ENCODE measurements at places on chromosomes 5 and 9. TPM values are rescaled to one million over a fixed set of nuclear protein-coding genes. Genes with fewer than 3 reads are reported as not detected.

The ADAMTS13 gene
- 1.4 TPM for total RNA-seq

The PTPN3 gene
- total RNA-seq, result not detected

The FAM200C gene
- total RNA-seq, result 2.6 TPM

The SLC36A2 gene
- not detected for total RNA-seq

The STK32A gene
- not detected for total RNA-seq

The ADAMTSL2 gene
- total RNA-seq, result not detected

The HK3 gene
- total RNA-seq, result not detected

- H3K4me3 ChIP-seq, result no peak overlapping the region
- H3K4me1 ChIP-seq, result no peaks in the 10 kb centered on the region
- H3K27ac ChIP-seq, result no peak overlapping the region
Observed at GRCh38 chr5:13653709-13654108, 290.8 kb downstream of the DNAH5 start.

- DNase-seq, result no peak
- H3K27ac ChIP-seq, result no peak overlapping the region
- H3K36me3 ChIP-seq, result no peaks in the 10 kb centered on the region
- H3K27me3 ChIP-seq, result no peaks in the 10 kb centered on the region
Observed at GRCh38 chr5:124825983-124826337, 79.5 kb upstream of the ZNF608 start.

DNA sequence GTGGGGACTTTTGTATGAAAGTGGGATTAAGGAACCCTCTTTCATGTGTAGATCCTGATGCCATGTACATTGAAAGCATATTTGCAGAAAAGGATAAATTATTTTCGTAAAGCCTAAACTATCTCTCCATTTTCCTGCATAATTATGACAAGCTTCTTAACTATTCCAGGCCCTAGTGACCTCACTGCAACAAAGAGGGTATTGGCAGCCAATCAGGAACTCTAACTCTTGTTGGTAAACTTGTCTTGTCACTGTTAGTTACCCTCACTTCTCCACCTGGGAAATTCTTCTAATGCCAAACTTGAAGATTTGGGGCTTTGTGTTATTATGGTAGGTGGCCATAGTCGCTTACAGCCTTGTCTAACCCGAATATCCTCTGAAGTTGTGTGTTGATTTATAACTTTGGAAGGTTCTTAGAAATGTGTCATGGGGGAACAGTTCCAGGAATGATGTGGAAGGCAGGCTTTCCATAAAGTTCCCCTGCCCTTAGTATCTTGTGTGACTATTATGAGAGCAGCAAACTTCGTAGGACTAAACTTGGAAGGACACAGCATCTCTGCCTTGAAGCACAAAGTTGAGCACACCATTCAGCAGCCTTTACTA lies 52.5 kb downstream of the IQGAP2 start:
- no peak overlapping the region for H3K27ac ChIP-seq
- H3K4me3 ChIP-seq, result no peak overlapping the region
- no peaks in the 10 kb centered on the region for H3K4me1 ChIP-seq
- no peaks in the 10 kb centered on the region for H3K36me3 ChIP-seq
- no peaks in the 10 kb centered on the region for H3K27me3 ChIP-seq

GRCh38 chr5:142432369-142432863 lies 107.6 kb upstream of the SPRY4 start:
- H3K4me3 ChIP-seq, result no peak overlapping the region
- H3K27me3 ChIP-seq, result no peaks in the 10 kb centered on the region
- no peak for DNase-seq
- no peaks in the 10 kb centered on the region for H3K36me3 ChIP-seq

DNA sequence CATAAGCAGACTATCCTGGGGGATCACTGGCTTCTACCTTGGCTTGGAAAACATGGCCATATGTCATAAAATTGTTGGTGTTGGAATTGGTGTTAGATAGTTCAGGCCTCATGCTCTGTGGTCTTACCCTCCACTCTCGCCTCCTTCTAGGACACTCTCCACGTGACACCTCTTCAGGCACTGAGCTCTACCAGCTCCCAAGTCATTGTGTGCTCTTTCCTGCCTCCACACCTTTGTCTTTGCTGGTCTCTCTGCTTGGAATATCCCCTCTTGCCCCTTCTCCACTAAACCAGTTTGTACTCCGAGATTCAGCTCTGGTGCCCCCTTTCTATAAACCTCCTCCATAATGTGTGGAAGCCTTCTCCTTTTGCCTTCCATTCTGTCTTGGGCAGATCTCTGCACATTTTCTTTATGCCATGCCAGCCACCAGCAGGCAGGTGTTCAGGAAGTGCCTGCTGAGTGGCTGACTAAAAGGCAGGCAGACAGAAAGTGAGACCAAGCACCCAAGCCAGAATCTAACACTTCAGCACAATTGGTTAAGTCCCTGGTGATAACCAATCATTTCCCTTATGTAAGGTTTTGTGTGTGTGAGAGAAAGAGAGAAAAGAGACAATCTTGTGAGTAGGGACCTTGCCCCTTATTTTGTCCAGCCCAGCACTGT lies 37.7 kb downstream of the SAR1B start:
- H3K27ac ChIP-seq, result no peak overlapping the region
- H3K36me3 ChIP-seq, result no peaks in the 10 kb centered on the region
- no peak overlapping the region for H3K4me3 ChIP-seq
- H3K27me3 ChIP-seq, result no peaks in the 10 kb centered on the region
- peaks cover 6% of the 10 kb centered on the region for H3K4me1 ChIP-seq
- no peak for DNase-seq

DNA sequence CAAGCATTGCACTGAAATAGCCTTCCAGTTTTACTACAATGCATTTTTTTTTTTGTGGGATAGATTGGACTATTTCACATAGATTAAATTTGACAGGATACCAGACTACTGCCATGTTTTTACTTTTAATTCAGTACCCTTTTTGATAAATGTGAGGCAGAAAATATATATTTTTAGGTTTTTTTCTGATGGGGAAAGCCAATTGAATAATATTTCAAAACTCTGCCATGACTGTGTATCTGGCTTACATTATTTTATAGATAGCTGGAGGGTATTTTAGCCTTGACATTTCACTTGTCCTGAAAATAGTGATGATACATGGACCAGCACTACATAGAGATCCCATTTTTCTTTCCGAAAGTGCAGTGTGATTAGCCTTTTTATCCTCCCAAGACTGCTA lies 133.5 kb upstream of the PRR16 start:
- no peak overlapping the region for H3K27ac ChIP-seq
- no peak overlapping the region for H3K4me3 ChIP-seq
- no peak for DNase-seq
- no peaks in the 10 kb centered on the region for H3K36me3 ChIP-seq
- no peaks in the 10 kb centered on the region for H3K4me1 ChIP-seq

- no peaks in the 10 kb centered on the region for H3K4me1 ChIP-seq
- no peak overlapping the region for H3K27ac ChIP-seq
- no peak overlapping the region for H3K4me3 ChIP-seq
- H3K36me3 ChIP-seq, result no peaks in the 10 kb centered on the region
- peaks cover 5% of the 10 kb centered on the region for H3K27me3 ChIP-seq
- DNase-seq, result no peak
Observed at GRCh38 chr5:112637343-112637742, 100.3 kb upstream of the APC start.

DNA sequence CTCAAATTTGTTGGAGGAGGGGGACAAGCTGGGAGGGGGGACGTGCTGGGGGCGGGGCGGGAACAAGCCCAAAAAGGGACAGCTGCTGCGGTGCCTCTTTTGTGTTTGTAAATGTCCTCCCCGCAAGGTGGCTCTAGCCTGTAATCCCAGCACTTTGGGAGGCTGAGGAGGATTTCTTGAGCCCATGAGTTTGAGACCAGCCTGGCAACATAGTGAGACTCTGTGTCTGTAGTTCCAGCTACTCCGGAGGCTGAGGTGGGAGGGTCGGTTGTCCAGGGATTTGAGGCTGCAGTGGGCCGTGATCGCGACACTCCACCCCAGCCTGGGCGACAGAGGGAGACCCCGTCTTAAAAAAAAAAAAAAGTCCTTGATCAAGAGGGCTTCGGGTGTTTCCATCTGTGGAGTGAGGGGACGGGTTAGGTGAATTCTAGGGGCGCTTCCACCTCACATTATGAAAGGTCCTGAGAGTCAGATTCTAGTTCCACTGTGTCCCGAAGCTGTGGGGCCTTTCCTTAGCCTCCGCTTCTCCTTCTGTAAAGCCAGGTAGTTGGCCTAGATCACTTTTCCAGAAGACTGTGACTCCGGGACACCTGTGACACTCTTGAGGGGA lies 779 bp upstream of the CTNNA1 start:
- no peaks in the 10 kb centered on the region for H3K27me3 ChIP-seq
- H3K4me1 ChIP-seq, result peaks cover 14% of the 10 kb centered on the region
- peak overlapping the region; percentile 83 for H3K27ac ChIP-seq
- DNase-seq, result no peak
- peak overlapping the region; percentile 63 for H3K4me3 ChIP-seq
- no peaks in the 10 kb centered on the region for H3K36me3 ChIP-seq

- no peak for DNase-seq
- H3K27me3 ChIP-seq, result no peaks in the 10 kb centered on the region
- peaks cover 9% of the 10 kb centered on the region for H3K4me1 ChIP-seq
- no peak overlapping the region for H3K27ac ChIP-seq
- H3K36me3 ChIP-seq, result no peaks in the 10 kb centered on the region
Observed at GRCh38 chr9:99412606-99413005, 190.5 kb downstream of the SEC61B start.

DNA sequence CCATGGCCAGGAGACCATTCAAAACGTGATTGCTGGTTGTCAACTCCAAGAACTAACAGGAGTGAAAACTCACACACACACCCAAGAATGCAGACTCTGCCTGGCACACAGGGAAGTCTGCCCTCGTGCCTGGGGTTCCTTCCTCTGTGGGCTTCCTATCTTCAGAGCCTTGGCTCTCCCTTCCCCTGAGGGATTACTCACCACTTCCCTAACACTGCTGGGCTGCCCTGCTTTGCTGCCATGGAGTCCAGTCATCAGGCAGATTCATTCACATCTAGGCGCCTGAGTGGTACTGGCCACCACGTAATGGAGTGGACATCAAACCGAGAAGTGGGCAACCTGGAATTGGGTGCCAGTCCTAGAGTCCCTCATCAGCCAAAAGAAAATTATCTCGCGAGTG lies 76.4 kb upstream of the PRSS3 start:
- H3K27me3 ChIP-seq, result no peaks in the 10 kb centered on the region
- H3K36me3 ChIP-seq, result no peaks in the 10 kb centered on the region
- DNase-seq, result peak; percentile 74
- H3K4me3 ChIP-seq, result no peak overlapping the region

GRCh38 chr5:74251141-74252035 lies 389.1 kb downstream of the ENC1 start:
- H3K4me1 ChIP-seq, result peaks cover 9% of the 10 kb centered on the region
- H3K4me3 ChIP-seq, result no peak overlapping the region
- H3K27me3 ChIP-seq, result peaks cover 5% of the 10 kb centered on the region
- peak; percentile 89 for DNase-seq

- H3K27ac ChIP-seq, result no peak overlapping the region
- peak; percentile 10 for DNase-seq
Observed at GRCh38 chr5:129460936-129461710, 1.0 kb downstream of the ADAMTS19 start.

DNA sequence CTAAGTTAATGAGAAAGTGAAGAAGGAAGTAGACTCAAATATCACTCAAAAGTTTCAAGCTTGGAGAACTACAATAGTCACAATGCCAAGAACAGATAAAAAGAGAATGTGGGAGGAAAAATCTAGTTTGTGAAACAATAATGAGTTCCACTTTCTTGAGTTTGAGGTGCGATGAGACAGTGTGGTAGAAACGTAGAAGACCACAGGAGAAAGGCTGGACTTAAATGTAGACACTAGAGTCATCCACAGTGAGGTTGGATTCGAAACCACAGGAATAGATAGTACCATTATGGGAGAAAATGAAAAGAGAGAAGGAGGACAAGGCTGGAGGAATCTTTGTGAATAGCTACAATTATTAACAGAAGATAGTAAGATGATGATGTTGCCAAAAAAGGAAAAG lies 141.1 kb upstream of the LRRTM2 start:
- H3K27me3 ChIP-seq, result no peaks in the 10 kb centered on the region
- H3K36me3 ChIP-seq, result no peaks in the 10 kb centered on the region
- peaks cover 13% of the 10 kb centered on the region for H3K4me1 ChIP-seq
- no peak for DNase-seq

GRCh38 chr5:149636191-149636860 lies 55.0 kb downstream of the ARHGEF37 start:
- no peaks in the 10 kb centered on the region for H3K36me3 ChIP-seq
- peaks cover 13% of the 10 kb centered on the region for H3K4me1 ChIP-seq
- H3K27me3 ChIP-seq, result no peaks in the 10 kb centered on the region
- no peak for DNase-seq
- no peak overlapping the region for H3K4me3 ChIP-seq
